CD4-positive, alpha-beta T cell treated with Interleukin-2 at 100 ng/mL for 4 hours (primary cell): ENCODE measurements at places on chromosomes 1 and 21.

GRCh38 chr1:13829152-13829769, 129.3 kb downstream of the PRDM2 start:
- DNase-seq = no peak

GRCh38 chr1:3780901-3781300, 8.4 kb downstream of the SMIM1 start:
- DNase-seq = no peak

DNA sequence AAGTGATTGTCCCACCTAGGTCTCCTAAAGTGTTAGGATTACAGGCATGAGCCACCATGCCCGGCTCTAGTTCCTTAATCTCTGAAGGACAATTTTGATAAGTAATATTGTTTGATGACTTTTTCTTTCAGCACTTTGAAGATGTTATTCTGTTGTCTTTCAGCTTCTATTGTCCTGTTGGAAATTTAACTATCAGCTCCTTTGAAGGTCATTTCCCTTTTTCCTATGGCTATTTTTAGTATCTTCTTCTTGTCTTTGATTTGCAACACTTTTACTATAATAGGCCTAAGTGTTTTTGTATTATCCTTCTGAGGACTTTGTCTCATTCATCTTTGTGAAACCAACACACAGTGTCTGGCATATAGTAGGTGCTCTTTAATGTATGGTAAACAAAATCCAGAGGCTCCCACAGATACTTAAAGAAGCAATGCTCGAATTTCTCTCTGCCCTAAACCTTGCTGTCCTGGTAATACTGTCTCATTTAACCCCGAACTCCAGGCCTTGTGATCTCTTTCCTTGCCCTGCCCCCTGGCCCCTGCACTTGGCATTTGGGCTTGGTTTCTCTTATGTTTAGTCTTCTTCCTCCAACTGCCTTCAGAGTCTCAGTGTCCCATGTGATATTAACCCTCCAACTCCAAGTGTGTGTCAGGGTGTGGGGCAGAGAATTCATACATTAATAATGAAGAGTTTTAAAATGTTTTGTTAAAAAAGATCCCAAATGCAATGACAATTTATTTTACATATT, 19.0 kb upstream of the AGO1 start:
- DNase-seq = no peak

GRCh38 chr1:223319398-223319797, 44.6 kb downstream of the SUSD4 start:
- DNase-seq = no peak

- no peak for DNase-seq
Observed at GRCh38 chr1:177800400-177801088, 169.3 kb downstream of the SEC16B start.

DNA sequence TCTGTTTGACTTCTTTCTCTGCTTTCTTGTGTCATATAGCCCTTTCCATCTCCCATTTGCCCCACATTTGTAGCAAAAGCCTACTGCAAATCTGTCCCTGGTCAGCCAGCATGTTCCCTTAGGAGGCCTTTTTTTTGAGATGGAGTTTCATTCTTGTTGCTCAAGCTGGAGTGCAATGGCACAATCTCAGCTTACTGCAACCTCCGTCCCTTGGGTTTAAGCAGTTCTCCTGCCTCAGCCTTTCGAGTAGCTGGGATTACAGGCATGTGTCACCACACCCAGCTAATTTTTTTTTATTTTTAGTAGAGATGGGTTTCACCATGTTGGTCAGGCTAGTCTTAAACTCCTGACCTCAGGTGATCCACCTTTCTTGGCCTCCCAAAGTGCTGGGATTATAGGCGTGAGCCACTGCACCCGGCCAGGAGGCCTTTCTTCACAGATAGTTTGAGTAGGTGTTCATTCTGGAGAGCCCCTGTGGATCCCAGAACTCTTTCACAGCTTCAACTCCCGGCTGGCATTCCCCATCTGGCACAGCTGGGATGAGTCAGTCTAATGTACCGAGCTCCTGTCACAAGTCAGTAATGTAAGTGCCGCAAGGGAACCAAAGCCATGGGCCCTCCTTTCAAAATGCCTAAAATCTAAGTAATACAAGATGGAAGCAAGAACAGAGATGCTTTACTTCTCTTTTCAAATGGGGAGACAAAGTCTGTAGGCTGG, 9.4 kb upstream of the NHLH1 start:
- DNase-seq = no peak

GRCh38 chr1:172394141-172394751, 26.2 kb upstream of the C1orf105 start:
- peak; percentile 84 for DNase-seq

- no peak for DNase-seq
Observed at GRCh38 chr1:29682171-29682918, 446.0 kb downstream of the PTPRU start.

DNA sequence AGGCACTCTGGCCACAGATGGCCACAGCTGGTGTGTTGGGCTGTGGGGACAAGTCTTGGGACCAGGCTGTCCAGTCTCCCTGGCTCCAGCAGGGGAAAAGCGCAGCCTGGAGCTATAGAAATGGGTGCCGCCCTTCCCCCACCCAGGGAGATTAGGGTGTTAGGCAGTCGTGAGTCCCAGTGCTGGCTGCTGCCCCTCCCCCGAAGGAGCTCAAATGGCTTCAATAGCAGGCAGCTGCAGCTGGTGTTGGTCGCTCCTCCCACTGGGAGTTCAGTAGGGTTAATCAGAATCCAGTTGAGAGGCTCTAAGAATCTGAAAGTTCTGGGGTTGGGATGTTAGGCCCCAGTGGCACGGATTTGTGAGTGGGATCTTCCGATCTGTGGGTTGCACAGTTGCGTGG, 595.6 kb upstream of the PKN2 start:
- no peak for DNase-seq

DNA sequence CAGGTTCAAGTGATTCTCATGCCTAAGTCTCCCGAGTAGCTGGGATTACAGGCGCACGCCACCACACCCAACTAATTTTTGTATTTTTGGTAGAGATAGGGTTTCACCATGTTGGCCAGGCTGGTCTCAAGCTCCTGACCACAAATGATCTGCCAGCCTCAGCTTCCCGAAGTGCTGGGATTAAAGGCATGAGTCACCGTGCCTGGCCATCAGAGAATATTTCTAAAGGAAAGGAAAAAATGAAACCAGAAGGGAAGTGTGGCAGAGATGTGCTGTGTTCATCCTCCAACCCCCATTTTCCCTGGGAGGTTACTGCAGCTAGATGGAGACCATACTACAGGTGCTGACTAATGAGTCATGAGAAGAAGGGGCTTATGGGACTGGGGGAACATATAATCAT, 964.1 kb downstream of the TTLL7 start:
- no peak for DNase-seq

GRCh38 chr1:91725989-91726721, 159.8 kb downstream of the TGFBR3 start:
- no peak for DNase-seq

DNA sequence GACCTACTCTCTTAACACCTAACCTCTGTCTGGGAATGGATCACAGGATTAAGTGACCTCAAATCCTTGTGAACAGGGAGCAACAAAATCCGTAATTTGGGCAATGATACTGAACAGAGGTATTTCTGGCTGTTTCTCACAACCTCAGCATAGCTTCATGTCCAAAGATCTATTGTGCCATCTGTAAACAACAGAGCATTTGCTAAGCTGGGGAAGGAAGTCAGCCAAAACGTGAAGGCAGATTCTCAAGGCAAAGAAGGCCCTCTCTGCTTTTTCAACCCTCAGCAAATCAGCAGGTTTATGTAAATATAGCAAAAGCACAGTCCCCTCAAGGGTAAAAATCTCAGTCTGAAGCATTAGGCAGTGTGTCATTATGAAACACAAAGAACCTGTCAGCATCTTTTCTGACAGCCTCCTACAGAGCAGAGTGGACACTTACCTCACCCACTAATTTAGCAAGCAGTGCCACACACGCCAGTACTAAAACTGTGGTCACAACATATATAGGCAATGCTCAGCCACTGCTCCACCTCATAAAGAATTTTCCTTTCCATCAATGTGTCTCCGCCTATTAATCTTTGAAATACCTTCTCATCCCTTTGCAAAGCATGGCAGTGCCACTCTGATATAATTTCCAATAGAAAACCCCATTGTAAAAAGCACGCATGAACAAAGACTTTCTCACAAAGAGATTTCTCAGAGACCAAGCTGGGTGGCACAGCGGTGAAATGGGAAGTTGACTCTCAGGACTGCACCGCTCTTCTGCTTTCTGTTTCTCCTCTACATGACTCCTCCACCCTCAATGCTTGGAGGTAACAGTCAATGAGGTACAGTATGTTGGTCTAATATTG, 188.0 kb downstream of the RERE start:
- no peak for DNase-seq

GRCh38 chr1:179025975-179026812, 500 bp downstream of the FAM20B start:
- peak; percentile 76 for DNase-seq

- DNase-seq = no peak
Observed at GRCh38 chr1:10555635-10556429, 81.1 kb downstream of the PEX14 start.

- no peak for DNase-seq
Observed at GRCh38 chr1:12028248-12028647, 8.9 kb downstream of the MIIP start.

DNA sequence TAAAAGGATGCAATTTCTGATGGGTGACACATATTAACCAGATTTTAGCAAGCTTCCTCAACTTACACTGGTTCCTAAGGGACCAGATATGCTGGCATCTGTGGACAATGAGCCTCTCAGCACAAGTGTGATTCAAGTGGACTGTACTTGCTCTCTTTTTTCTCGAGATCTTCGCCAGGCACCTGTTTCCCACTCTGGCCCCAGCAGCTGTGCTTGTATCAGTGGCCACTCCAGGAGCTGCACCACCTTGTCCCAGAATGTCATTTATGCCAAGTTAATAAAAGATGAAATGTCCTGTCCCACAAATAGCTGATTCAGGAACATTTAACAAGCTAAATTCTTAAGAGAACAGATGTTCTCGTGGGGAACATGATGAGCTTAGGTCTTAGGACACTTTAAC, 14.6 kb downstream of the C1orf198 start:
- DNase-seq = no peak

- DNase-seq = no peak
Observed at GRCh38 chr1:166145499-166145898, 21.3 kb downstream of the FAM78B start.
